Stimulated activated CD8-positive, alpha-beta memory T cell treated with anti-CD3 and anti-CD28 coated beads, Interleukin-4, amount 100 ng/mL, for 1 hour (primary cell): ENCODE measurements at places on chromosomes 5 and 9.

DNA sequence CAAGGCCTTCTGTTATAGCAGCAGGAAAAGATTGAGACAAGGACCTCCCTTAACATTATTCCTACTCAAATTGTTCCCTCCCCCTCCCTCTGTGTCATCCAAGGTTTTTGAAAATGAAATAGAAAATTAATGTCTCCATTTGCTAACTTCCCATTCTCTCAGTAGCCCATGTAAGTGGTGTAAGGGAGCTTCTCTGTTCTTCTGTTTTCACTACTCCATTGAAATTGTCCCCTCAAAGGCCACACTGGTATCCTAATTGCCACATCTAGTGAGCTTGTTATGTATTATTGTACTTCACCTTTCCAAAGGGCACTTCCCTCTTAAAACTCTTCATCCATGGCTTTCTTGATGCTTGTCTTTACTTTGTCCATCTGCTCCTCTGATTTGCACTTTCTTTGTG, 131.2 kb upstream of the PIK3R1 start:
- no peak for DNase-seq

- DNase-seq = no peak
These were observed 16.3 kb downstream of the IL5 start for GRCh38 chr5:132526974-132527564.

- DNase-seq = no peak
These were observed 425.3 kb downstream of the CSNK1G3 start for GRCh38 chr5:123937230-123937629.

- no peak for DNase-seq
These were observed 194.8 kb upstream of the SLC30A5 start for GRCh38 chr5:68898951-68899471.

GRCh38 chr5:111099058-111099778, 7.1 kb downstream of the WDR36 start:
- DNase-seq = no peak

- DNase-seq = no peak
These were observed 24.8 kb upstream of the RLN1 start for GRCh38 chr9:5364294-5365024.

GRCh38 chr5:68740226-68740910, 353.4 kb upstream of the SLC30A5 start:
- no peak for DNase-seq

- DNase-seq = no peak
These were observed 138.9 kb downstream of the NXNL2 start for GRCh38 chr9:88673886-88674285.

DNA sequence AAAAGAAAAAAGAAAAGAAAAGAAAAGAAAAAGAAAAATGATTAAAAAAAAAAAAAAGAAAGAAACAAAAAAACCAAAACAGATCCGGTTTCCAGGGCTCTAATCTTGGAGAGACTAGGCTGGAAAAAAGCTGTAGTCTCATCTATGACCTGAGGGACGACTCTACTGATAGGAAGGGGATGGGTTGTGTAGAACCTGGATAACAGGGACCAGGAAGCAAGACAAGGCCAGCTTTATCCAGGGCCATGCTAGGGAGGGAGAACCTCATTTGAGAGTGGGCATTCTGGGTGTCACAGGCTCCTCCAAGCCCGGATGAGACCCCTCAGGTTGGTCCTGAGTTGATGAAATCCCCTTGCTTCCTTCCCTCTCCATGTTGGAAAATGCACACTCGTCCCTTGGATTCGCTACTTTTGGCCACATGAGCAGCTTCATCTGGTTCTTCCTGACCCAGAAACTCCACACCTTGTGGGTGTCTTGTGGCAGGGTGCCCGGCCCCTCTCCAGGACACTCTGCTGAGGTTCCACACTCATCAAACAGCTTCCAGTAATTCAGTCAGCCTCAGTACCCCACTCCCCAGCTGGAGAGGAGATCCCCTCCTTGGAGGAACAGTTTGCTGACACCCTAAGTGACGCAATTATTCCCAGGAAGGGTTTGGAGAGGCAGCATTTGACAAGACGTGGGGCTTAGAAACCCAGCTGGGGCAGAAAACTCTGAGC, 71.1 kb upstream of the LHFPL2 start:
- DNase-seq = no peak

DNA sequence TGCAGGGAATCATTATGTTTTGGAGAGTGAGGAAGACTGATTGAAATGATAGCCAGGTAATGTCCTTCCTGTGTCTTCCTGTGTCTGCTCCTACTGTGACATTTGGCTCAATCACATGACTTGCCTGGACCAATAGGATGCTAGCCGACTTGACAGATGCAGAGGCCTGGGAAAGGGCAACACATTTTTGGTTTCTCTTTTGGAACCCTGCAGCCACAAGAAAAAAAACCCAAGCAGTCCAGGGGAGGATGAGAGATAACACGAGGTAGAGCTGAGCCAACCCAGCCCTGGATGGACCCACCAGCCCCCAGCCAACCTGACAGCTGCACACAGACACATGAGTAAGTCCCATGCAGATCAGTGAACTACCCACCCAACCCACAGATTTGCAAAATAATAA, 256.1 kb upstream of the SMARCA2 start:
- DNase-seq = no peak
